ENCODE measurements at places on chromosomes 16 and 17.

GRCh38 chr16:26189536-26189935, 497.8 kb downstream of the HS3ST4 start:
- DNase-seq: no peak

DNA sequence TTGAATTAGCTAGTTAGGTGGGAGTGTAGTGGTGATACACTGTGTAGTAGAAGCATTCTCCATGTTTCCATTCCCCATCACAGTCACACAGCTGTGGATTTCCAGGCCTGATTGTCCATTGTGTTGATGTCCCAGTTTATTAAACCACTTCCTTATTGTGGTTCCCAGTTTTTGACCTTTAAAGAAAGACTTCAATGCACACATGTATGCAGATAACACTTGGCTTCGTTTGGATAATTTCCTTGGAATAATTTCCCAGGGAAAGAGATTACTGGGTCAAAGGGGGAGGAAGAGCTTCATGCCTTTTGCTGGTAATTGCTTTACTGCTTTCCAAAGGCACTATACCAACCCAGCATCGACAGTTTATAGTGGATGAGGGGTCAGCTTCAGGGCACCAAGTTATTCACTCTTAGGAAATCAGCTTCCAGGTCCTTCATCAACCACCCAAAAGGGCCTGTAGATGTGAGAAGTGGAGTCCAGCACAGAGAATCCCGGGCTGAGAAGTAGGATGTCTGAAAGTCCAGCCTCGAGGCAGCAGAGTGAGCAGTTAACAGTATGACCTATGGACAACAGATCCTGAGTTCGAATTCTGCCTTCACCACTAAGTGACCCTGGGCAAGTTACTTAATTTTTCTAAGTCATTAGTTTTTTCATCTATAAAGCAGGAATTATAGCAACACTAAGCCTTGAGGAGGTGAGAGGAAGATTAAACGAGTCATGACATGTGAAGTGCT, 31.3 kb upstream of the TNS4 start:
- no peak for DNase-seq

- DNase-seq: peak; percentile 72
These were observed at the start of gene CUEDC1 for GRCh38 chr17:57955183-57955931. CUEDC1 (minus strand) TSS chr17:57955412; CDS start chr17:57885564, 69,848 bp downstream.

DNA sequence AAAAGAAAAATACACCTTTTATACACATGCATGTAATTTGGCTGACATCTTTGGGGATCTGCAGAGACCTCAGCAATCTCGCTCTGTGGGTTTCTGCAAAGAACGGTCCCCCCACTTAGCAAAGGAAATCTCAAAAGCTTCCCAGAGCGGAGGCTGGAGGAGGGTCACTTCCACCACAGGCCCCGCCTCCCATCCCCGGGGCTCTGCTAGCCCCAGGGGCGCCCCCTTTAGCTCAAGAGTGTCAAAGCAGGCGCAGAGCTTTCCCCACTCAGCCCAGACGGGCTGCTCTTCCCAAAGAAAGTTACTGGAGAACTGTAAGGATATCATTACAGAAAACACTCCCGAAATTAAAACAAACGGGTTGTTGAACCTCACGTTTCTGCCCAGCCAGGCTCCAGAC, 11.4 kb downstream of the SLC13A5 start:
- peak; percentile 58 for DNase-seq

DNA sequence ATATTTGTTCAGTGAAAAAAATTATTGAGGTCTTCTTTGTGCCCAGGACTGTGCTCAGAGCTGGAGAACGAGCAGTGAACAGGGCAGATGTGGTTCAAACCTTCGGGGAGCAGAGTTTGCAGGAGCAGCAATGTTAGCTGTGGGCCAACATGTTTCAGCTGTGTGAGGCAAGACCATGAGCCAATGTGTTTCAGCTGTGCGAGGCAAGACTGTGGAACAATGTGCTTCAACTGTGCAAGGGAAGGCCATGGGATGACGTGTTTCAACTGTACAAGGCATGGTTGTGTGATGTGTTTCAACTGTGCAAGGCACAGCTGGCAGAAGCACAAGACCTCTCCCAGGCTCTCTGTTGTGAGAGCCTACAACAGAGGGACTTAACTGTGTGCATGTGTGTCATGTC, 35.2 kb upstream of the SDK2 start:
- no peak for DNase-seq

DNA sequence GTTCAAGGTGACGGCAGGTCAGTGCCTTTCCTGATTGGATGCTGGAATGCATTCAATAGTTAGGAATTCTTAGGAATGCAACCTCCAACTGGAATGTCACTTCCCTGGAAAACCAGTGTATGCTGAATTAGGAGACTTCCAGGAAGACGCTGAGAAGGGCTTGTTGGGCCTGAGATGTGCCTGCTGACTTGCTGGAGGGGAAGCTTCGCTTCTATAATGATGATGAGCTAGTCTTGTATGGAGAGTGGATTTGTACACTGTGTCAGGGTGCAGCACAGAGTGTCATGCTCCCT, 45.6 kb downstream of the SMPD3 start:
- no peak for DNase-seq

DNA sequence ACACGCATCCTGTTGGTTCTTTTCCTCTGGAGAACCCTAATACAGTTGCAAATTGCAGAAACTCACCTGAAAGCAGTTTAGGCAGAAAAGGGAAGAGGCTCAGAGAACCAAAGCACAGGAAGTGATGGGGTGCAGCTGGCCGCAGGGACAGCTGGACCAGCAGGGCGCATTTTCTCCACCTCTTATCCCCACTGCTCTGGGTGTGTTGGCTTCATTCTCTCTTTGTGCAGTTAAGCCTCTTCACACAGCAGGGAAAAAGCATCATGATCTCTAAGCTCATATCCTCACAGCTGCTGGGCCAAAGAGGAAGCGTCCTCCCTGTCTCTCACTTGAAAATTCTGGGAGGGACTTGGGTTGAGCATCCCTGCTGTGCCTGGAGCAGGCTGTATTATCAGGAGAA, 20.0 kb upstream of the LRRC75A start:
- DNase-seq: no peak

- DNase-seq: no peak
These were observed 36.9 kb downstream of the SOCS3 start for GRCh38 chr17:78322858-78323455.

DNA sequence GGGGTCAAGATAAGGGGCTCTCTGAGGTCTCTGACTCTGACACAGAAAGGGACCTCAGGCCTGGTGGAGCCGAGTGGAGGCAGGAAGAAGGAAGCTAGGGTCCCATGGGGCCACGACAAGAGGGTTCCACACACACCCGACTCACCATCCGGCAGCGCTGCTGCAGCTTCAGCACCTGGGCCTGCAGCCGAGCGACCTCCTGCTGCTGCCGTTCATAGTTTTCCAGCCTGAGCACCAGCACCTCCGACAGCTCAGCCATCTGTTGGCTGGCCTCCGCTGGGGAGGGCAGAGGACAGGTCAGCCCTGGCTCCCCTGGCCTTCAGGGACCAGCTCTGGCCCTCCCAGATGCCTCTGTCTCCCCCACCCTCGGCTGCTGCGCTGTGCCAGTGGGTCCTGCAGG, 6.4 kb downstream of the HAP1 start:
- no peak for DNase-seq

DNA sequence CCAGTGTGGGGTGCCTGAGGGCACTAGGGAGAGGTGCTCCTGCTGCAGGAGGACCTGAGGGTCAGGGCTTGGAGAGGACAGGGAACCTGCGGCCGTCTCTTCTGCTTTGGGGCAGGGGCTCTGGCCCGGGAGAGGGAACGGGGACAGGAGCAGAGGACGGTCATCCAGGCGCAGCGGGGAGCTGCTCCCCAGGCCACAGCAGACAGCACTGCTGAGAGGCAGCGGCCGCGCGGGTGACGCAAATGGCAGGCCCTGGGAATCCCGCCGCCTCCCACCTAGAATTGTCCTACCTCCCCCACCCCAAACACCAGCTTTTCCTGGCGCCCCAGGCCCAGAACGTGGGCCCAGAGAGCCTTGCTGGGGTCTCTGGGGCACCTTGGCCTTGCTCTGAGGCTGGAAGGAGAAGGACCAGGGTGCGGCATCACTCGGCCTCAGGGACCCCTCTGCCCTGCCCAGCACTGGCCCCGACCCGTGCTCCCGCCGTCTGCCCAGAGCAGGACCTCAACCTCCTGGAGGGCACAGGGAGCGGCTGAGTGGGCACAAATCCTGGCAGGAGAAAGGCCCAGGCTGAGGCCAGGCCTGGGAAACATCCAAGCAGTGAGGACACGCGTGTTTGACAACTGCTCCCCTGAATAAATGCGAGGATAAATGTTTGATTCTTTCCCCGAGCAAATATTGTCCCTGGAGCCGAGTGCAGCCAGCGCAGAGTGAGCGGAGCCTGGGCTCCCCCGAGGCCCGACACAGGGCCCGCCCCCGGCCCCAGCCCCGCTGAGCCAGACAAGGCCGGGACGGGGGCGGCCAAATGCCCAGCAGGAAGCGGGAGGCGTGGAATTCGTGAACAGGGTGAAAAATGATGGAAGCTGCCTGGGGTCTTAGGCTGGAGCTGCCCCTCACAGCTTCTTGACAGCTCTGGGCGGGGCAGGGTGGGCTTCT, 8.5 kb downstream of the SSTR5 start:
- no peak for DNase-seq

DNA sequence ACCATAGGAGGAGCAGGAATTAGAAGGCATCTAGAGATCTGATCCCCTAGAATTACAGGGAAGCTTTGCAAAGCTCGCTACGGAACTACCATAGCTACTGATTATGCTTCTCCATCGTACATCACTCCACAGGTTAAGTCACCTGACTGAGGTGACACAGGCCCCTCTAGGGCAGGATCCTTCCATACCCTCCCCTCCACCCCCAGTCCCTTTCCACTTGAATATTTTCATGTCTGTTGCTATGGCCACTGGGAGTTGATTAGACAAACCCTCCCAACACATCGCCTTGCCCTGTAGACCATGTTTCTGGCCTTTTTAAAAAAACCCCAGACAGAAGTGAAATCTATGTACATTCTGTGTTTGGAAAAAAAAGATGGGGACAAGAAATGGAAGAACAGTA, 287.1 kb downstream of the SOX9 start:
- no peak for DNase-seq

GRCh38 chr17:77086433-77087010, 54.2 kb upstream of the SEC14L1 start:
- peak; percentile 92 for DNase-seq

DNA sequence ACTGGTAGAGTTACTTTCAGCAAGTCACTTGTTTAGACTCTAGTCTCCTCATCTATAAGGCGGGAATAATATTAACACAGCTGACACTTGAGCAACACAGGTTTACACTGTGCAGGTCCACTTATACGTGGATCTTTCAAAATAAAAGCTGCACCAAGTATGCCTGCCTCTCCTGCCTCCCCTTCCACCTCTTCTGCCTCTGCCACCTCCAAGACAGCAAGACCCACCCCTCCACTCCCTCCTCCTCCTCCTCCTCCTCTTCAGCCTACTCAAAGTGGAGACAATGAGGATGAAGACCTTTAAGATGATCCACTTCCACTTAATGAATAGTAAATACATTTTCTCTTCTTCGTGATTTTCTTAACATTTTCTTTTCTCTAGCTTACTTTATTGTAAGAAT, 285.6 kb downstream of the FTO start:
- no peak for DNase-seq

GRCh38 chr17:51036084-51036483, 84.6 kb downstream of the SPAG9 start:
- no peak for DNase-seq

DNA sequence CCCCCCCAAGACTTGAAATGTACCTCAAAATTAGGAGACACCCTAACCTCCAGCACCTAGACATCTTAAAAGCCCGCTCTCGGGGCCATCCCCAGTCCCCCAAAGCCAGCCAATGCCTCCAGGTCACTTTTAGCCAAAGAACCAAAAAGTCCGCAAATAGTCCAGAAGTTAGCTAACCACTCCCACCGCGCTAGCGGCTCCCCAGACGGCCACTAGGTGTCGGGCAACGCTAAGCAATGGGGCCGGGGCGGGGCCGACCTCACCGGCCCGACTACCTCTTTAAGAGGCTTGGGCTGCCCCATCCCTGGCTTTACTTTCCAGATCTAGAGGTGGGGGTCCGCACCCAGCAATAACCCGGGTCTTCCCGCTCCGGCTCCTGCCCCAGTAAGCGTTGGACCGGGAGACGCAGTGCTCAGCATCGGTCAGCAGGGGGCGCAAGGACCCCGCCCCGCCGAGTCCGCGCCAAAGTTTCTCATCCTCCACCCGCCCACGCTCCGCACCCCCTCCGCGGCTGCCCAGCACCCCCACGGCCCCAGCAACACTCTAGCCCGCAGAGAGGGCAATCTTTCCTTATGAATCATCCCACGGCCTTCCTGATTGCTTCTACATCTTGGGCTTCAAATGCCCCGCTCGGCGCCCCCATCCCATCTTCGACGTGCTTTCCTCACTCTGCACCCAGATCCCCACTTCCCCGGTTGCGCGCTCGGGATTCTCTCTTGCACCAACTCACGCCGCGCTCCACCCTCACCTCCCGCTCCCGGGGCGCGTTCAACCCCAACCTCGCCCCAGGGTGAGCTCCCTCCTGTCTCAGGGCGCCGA, 765 bp downstream of the COL1A1 start:
- peak; percentile 83 for DNase-seq

DNA sequence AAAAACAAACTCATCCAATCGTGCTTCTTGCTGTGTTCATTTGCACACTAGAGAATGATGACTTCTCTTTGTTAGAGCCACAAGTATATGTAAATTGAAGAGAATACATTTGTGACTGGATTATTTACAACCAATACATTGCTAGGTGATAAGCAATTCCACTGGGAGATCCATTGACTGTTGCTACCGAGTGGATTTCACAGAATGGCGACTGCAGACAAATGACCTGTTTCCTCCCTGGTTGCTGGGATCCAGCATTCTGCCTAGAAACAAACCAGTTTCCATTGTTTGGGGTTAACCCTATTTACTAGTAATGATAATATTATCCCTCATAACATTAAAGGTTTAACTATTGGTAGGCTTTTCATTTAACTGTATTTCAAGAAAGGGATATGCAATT, 36.9 kb upstream of the CPHXL start:
- DNase-seq: no peak

- DNase-seq: no peak
These were observed 680 bp upstream of the CCL15 start for GRCh38 chr17:36001862-36002603.

- no peak for DNase-seq
These were observed 11.2 kb downstream of the SLC47A2 start for GRCh38 chr17:19705201-19705600.

DNA sequence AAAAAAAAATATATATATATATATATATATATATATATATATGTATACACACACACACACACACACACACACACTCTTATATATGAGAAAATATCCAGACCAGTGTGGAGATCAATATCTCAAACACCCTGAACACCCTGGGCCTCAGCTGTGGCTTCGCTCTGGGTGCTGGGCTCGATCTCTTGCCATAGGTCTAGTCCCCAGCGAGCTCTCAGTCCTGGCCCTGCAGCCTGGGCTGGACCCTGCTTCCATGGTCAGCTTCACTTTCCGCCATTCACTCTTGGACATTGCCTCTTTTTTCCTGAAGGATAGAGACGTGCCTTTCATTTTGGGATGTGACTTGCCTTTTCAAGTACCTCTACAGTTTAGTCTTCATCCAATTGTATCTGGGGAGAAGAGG, 341.7 kb downstream of the CPPED1 start:
- DNase-seq: no peak

GRCh38 chr16:27220527-27220926, 17.2 kb downstream of the KDM8 start:
- DNase-seq: no peak

Data from neural crest cell (in vitro differentiated cells).